ENCODE measurements at places on chromosomes 6 and 20.

- DNase-seq = peak; percentile 47
Observed at GRCh38 chr6:68776354-68776753, 141.3 kb downstream of the ADGRB3 start.

- no peak for DNase-seq
Observed at GRCh38 chr6:73702444-73702843, 6.4 kb downstream of the CD109 start.

DNA sequence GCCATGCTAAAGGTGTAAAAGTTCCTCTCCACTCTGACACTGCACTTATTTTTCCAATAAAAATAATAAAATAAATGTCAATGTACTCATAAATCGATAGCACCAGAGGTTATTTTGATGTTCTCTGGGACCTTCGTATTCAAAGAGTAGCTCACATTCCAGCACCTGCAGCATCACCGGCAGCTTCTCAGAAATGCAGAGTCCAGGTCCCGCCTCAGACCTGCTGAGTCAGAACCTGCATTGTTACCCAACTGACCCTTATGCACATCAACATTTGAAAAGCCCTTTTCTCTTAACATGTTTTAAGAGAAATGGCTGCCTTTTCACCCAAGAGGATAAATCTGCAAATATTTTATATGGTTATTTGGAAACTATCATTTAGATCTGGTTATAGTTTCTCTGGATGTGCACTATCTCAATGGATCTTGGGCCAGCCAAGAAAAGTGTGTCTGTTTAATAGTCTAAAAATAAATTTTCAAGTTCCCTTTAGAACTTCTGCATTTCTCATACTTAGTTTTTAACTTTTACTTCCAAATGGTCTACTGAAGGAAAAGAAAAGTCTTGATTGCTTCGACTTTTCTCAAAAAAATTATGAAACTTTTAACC, 216.2 kb upstream of the PRDM1 start:
- DNase-seq = no peak

DNA sequence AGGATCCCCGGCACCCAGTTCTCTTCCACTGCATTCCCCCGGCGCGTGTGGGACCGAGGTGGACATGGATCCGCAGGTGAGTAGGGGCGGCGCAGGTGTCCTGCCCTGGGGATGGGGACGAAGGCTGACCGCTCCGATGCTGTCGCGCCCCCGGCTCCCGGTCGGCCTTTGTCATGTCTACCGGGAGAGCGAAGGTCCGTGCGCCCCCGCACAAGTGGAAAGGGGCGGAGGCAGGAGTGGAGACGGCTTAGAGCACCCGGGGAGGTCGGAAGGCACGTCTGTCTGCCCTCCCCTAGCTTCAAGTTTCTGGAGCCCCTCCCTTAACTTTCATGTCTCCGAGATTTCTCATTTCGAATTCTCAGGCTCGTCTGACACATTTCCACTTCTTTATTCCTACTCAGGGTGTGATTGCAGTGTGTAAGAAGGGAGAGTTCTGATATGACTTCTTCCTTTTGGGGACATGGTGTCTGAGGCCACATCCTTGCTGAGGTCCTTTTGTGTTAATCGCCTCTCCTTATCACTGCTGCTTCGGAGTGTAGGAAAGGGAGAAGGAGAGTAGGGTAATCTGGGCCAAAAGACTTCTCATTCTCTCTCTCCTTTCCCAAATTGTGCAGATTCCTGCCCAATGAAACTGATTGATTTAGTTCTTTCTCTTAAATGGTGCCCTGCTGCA, 435 bp downstream of the KIFC1 start:
- DNase-seq = no peak

DNA sequence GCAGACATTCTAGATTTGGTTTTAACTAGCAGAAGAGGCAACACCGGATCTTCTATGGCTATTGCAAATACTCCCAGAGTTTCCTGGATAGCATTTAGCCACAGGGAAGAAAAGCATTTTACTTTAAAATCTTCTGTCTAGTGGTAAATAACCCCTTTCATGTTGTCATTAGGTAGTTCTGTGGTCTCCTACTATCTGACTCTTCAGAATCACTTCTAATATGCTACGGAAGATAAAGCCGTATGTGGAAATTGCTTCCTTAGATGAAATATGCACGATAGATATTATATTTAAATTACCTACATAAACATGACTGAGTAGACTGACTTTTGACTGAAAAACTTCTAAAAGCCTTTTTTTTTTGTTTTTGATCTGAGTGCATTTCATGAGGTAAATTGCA, 759 bp downstream of the CRISP3 start:
- DNase-seq = no peak

DNA sequence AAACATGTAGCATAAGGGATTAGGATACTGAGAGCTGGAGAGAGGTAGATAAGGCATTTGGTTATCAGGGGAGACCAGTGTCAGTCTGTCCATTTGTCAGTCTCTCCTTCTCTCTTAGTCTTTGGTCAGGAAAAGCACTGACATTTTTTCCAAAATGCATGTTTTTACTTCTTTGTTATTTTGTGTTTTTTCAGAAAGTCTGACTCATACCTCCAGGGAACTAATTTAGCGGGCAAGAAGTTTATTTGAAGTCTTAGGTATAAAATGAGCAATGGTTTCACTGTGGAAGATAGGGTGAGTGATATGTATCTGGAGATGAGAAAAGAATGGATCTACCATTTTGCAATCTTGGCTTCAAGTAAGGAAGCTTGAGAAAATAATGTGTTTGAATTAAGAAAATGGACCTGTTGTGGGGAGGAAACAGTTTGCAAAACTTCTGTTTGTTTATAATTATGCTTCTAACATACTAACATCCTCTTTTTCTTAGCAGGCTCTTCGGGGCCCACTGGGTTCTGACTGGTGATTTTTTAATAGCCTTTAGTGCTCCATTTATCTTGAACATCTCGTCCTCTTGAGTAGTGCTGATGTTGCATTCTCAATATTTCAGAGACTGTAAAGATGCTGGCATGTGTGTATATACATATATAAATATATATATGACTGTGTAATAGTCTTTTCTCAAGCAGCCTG, 66.9 kb upstream of the FABP7 start:
- DNase-seq = no peak

DNA sequence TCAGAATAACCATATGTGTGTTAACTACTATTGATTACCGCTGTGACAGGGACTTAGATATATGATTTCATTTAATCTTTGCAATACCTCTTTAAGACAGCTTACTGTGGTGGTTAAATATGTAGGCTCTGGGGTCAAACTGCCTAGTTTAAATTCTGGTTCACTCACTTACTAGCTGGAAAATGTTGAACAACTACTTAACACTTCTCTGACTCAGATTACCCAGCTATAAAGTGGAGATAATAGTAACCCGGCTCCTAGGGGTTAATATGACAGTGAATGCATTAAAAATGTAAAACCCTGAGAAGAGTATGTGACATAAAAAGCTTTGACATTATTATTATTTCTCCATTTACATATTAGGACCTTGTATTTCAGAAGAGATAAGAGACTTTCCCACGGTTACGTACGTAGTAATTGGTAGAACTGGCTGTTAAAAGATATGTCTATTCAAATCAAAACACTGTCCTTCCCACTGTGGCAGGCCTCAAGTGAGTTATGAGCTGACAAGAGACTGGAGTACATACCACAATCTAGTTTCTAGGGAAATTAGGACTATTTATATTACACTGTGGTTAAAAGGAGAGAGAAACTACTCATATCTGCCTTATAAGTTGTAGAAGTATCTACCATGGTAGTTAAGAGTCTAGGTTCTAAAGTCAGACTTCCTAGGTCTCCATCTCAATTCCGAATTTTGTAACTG, 4.4 kb upstream of the PLCB1 start:
- DNase-seq = no peak

DNA sequence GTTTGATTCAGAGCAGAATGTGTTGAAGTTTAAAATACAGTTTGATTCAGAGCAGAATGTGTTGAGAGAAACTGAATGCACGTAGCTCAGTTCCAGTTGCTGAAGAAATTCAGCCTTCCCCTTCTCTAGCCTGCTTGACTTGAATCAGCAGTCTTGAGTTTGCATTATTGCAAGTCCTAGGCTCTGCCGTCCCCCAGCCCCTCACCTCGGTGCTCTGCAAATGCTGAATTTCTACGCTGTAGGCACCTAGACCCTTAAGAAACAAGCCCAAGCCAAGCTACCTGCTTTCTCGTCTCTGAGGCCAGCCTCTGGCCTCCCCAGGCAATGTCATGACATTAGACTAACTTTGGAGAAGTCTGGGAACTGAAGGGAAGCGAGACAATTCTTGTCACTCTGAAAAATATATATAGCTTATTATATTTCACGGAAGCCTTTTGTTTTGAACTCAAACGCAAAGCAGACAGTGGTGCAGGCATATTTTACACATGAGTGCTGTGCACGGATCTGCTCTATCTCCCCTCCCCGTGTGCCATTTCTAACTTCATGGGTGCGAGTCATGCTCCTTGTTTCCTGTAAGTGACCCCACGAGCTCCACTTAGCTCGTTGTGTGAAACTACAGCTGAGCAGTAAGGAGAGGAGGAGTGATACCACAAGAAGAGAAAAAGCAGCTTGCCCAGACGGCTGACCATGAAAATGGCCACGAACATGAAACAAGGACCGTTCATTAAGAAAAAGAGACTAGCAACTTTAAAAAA, 71.4 kb upstream of the DUSP22 start:
- DNase-seq = no peak

GRCh38 chr20:3084986-3085360, 449 bp upstream of the AVP start:
- DNase-seq = no peak

GRCh38 chr6:106098383-106099234, 12.5 kb downstream of the PRDM1 start:
- DNase-seq = no peak

- no peak for DNase-seq
Observed at GRCh38 chr6:44049163-44049988, 77.9 kb downstream of the MRPL14 start.

DNA sequence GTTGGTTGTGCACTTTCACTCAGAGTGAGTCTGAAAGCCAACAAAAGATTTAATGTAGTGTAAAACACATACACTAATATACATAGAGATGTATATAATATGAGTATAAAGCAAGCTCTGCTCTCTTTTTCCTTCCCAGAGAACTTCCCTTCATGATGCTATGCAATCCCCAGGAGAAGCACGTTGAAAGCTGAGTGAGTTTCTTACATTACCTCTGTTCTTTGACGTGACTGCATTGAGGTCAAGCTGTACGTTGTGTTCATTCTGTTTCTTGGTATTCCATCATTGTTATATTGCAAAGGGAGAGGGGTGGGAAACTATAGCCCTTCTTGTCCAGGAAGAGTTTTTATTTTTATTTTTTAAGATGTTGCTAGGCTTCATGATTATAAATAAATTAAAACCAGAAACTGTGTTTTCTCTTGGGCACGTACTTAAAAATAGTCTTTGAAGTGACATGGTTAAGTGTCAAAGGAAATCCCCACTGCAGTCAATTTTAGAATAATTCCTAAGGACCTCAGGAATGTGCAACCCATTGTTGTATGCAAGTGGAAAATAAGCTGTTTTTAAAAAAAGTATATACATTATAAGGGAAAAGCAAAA, 651.0 kb downstream of the CD109 start:
- DNase-seq = no peak

DNA sequence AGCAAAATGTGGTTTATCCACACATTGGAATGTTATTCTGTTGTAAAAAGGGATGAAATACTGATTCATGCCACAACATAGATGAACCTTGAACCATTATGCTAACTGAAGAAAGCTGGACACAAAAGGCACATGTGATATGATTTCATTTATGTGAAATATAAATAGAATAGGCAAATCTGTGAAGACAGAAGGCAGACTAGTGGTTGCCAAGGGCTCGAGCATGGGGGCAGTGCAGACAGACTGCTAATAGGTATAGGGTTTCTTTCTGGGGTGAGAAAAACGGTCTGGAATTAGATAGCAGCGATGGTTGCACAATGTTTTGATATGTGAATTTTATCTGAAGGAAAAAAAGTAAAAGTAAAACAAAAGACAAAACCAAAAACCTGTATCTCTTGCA, 54.6 kb upstream of the FNDC1 start:
- peak; percentile 79 for DNase-seq

- no peak for DNase-seq
Observed at GRCh38 chr20:46626758-46627157, 24.5 kb downstream of the SLC13A3 start.
